ENCODE measurements at places on chromosomes 11 and 22.

DNA sequence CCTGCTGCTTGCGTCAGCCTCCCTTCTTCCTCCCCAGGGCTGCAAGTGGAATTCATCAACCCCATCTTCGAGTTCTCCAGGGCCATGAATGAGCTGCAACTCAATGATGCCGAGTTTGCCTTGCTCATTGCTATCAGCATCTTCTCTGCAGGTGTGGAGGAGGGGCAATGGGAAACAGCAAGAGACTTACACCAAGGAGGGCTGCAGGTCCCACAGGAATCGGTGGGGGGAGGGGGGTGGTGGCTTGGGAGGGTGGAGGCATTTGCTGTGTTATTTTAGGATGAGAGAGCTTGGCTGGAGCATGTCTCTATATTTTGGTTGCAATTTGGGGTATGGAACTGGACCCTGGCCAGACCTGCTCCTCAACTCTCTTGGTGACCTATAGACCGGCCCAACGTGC, 2.1 kb upstream of the MADD start:
- no peak for DNase-seq

GRCh38 chr11:19828382-19829108, 115.9 kb downstream of the NAV2 start:
- DNase-seq: no peak

DNA sequence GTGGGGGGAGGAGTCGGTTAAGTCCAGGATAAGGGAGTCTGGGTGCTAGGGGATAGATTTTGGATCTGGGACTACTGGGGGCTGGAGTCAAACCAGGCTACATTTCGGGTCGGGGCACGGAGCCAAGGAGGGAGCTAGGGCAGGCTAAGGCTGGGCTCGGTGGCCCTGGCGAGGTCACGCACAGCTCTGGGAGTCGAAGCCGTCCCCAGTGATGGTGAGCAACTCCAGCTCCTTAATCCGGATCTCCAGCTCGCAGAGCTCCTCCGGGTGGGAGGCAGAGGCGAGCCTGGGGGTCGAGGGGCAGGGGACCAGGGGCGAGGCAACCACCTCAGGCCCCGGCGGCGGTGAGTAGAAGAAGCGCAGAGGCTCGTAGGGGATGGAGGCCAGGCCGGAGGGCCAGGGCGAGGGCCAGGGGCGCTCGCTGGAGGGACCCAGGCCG, 544 bp downstream of the C11orf91 start:
- no peak for DNase-seq

DNA sequence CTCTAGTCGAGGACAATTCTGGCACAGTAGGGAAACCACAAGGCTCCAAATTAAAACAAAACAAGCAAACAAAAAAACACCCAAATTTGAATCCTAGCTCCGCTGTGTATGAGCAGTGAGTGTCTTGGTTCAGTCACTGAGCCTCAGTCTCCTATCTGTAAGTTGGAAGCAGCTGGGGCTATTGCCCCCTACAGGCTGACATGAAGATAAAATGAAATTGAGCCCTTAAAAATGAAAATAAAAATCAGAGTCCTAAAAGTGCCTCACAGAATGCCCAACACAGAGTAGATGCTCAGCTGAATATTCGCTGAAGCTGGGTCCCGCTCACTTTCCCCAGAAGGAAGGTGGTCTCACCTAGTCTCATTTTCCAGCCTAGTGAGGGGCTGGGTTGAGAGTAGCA, 65.2 kb downstream of the PDE2A start:
- no peak for DNase-seq

- no peak for DNase-seq
Measured at GRCh38 chr11:29200791-29201562, 815.9 kb downstream of the KCNA4 start.

- DNase-seq: no peak
Measured at GRCh38 chr22:20931126-20931654, 14.0 kb downstream of the CRKL start.

DNA sequence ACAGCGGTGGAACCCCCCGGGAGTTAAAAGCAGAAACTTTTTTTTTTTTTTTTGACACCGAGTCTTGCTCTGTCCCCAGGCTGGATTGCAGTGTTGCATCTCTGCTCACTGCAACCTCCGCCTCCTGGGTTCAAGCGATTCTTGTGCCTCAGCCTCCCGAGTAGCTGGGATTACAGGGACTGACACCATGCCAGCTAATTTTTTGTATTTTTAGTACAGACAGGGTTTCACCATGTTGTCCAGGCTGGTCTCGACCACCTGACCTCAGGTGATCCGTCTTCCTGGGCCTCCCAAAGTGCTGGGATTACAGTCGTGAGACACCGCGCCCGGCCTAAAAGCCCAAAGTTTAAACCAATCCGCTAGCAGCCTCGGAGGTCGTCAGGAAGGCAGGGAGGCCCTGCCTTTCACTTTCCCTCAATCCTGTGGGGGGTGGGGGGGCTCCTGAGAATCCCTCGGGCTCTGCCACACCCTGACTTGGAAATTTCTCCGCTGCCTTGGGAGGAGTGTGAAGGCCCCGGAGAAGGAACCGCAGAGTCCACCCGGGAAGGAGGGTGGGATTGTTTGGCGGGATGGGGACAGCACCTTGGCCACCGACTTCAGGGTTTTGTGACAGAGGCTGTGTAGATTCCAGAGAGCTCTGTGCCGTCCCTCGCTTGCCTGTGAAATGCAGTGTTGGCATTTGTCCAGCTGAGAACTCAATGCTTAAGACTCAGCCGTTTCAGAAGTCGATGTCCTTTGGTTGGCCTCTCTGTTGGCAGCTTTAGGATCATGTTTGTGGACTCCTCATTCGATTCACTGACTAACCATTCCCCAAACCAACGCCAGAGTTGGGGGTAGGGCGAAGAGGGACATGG, 1.0 kb downstream of the ARHGAP8 start:
- DNase-seq: no peak

DNA sequence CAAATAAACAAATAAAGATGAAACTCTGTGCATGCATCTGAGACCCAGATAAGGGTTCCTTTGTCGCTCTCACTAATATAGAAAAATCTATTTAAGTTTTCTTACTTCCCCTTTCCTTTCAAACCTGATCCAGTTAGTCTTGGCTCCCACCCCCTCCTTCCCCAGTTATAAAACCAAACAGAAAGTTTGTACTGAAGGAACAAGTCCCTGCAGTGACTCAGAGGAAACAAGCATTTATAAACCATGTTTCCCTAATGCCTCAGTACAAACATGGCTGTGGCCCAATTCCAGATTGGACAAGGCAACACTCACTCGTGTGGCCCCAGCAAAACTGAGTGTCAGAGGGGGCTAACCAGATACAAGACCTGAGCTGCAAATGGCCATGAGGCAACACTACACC, 65.5 kb upstream of the ARHGAP20 start:
- no peak for DNase-seq

DNA sequence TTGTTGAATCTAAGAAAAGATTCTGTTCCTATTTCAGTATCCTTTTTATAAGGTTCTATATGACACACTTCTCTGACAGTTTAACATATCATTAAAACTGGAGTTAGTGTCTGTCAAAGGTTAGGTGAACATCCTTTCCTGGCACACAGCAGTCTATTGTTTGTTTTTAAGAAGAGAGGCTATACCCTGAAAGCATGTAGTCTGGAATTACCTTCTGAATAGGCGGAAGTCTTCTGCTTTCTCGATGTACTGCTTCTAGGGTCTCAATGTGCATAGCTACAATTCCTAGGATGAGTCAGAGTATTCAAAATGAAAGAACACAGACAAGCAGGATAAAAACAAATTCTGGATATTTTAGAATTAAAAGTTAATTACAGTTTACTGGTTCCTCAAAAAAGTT, 188.6 kb downstream of the SWAP70 start:
- no peak for DNase-seq

DNA sequence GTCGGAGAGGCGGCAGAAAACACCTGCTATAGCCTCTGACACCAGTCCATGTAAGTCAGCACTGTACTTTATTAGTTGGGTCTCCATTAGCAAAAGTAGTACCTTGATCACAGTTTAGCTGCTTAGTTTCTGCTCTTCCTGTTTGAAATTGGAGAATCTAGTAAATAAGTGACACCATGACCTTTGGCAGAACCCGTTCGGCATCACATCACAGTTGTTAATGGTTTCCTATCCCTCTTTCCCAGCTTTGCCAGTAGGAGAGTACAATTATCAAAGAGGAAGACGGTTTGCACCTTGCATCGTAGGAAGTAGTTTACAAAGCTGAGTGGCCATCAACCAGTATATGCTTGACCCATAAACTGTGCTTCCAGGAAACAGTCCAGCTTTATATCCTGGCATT, 101.8 kb downstream of the TRIM44 start:
- DNase-seq: no peak

DNA sequence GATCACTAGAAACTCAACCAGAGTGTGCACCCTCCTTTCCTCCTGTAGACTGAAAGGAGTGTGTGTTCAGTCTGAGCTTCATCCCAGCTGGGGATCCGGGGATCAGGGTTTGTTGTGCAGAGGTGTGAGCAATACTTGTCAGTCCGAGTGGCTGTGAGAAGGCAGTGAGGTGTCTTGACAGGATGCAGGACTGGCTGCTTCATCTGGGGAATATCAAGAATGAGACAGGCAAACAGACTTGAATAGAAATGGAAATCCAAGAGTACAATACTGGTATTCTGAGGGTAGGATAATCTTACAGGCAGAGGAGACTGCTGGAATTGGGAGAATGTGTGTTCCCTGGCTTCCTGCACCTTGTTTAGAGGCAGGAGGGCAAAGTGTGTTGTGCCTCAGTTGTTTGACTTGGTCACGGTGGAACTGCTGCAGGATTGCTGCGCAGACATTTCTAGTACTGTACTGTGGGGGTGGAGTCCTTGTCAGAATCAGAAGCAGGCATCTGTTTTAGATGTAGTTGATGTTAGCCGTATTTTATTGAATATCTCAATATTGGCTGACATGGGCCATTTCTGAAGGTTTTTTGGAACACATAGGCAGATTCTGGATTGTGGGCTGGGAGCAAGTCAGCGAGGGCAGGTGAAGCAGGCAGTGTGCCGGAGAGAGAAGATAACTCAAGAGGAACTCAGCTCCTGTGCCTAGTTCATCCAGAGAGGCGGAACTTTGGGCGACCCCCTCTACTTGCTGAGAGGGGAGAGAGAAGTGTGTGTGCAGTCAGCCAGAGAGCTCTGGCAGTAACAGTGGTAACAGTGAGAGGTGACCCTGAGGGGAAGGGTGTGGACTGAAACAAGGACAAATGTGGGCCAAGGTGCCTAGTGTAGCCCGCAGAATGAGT, 27.1 kb upstream of the GRK2 start:
- DNase-seq: no peak

DNA sequence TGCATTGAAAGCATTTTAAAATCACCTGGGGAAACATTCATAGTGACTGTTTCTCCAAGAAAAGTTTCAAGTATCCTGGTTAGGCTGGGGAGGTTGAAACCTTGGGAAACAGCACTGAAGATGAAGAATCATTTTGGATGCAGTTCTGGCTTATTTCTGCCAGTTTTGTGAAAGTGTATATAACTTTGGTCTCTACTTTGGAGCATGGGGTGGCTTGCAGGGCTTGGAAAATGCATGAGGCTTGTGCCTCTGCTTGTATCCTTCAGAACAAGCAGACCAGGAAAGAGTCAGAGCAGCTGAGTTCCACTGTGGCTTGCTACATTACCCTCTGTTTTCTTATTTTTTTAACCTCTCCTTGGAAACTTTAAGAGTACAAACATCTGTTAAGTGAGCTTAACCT, 19.5 kb downstream of the SLC5A12 start:
- no peak for DNase-seq

DNA sequence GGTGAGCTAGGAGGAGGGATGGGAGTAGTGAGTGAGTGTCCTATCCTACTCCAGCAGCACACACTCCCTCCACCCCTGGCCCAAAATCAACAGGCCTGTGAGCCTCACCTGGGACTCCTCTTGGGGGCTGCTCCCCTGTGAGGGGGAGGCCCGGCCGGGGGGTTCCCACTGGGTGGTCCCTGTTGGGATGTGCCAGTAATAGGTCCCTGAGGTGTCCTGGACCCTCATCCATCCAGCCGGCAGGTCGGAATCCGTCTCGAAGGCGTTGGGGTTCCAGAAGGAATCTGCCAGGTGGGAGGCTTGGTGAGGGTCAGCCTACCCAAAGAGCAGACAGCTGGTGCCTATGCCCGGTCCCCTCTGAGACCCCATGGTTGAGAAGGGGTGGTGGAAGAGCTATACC, 13.3 kb downstream of the SMPD1 start:
- no peak for DNase-seq

All from stimulated activated CD8-positive, alpha-beta memory T cell treated with anti-CD3 and anti-CD28 coated beads, Interleukin-7, amount 100 ng/mL, for 4 hours (primary cell).